Chondrocyte (in vitro differentiated cells): ENCODE measurements at places on chromosomes 7 and 10. TPM values are rescaled to one million over a fixed set of nuclear protein-coding genes. Genes with fewer than 3 reads are reported as not detected.

DNA sequence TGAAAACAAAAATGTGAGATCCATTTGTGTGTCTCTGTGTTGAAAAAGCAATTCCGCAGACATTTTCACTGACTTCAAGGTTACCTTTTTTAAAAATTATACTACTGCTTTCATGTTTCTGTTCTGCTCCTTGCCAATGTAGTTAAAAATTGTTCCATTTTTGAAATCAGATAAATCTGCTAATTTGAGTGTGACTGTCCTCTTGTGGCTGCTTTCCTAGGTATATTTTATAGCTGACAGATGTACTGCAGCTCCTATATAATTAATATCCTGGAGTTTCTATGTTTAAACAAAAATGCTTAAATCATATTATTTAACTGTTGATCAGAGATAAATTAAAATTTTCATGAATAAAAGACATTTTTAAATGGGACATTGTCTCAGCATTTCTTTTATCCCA is 177.6 kb upstream of the LRRTM3 start:
- H3K4me3 ChIP-seq = no peak overlapping the region
- H3K4me1 ChIP-seq = peaks cover 25% of the 10 kb centered on the region
- H3K27ac ChIP-seq = peak overlapping the region; percentile 89

GRCh38 chr10:98269435-98269912 is 1.5 kb upstream of the LOXL4 start:
- H3K4me1 ChIP-seq = peaks cover 42% of the 10 kb centered on the region
- H3K27me3 ChIP-seq = peaks cover 8% of the 10 kb centered on the region
- no peak for DNase-seq
- no peaks in the 10 kb centered on the region for H3K36me3 ChIP-seq
- no peak overlapping the region for H3K4me3 ChIP-seq
- H3K27ac ChIP-seq = peak overlapping the region; percentile 85

- H3K27me3 ChIP-seq = peaks cover 13% of the 10 kb centered on the region
- no peaks in the 10 kb centered on the region for H3K36me3 ChIP-seq
- H3K4me1 ChIP-seq = no peaks in the 10 kb centered on the region
Observed at GRCh38 chr7:12373580-12374263, 29.9 kb downstream of the VWDE start.

- DNase-seq = no peak
- no peak overlapping the region for H3K4me3 ChIP-seq
- peaks cover 4% of the 10 kb centered on the region for H3K4me1 ChIP-seq
- no peak overlapping the region for H3K27ac ChIP-seq
Observed at GRCh38 chr7:3280445-3280844, 20.6 kb upstream of the SDK1 start.

DNA sequence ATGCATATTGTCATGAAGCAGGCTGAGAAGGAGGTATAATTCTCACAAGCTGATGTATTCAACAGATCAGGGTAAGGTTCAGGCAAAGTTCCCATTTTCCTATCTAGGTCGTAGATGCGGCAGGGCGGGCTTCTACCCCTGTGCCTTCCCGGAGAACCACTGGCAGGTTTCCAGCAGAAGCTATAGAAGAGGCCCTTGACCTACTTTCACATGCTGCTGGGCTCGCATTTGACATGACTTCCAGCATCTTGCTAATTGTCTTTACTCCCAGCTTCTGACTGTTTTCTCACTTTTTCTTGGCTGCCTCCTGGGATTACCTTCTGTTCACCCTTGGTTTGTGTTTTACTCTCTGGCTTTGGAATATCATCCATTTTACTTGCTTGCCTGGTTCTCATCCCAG is 32.6 kb upstream of the ORC5 start:
- H3K4me3 ChIP-seq = no peak overlapping the region
- no peak for DNase-seq
- peaks cover 31% of the 10 kb centered on the region for H3K27me3 ChIP-seq
- H3K4me1 ChIP-seq = no peaks in the 10 kb centered on the region
- no peak overlapping the region for H3K27ac ChIP-seq

Gene UBN2
- total RNA-seq = 13.5 to 20.4 TPM (median 15.7 TPM) in 3 replicates

Gene AKR1C4
- not detected in 3 replicates for total RNA-seq

DNA sequence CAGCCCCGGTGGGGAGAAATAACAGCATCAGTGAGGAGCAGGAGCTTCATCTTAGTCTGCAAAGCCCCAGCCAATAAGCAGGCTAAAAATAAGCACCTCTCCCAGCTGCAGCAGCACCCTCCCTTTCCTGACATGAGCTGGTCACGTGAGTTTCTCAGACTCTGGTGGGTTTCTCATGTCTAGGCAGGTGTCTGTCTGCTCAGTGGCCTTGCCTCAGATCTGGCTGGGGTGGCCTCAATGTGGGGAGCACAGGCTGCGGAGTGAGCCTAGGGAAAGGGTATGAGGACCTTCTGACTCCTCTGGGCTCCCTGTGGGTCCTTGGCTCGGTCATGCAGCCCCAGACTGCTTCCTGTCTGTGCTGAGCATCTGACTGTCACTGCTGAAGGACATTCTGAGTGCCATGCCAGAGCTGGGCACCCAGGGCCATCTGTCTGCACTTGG is 81.6 kb upstream of the LRRC4 start:
- H3K27me3 ChIP-seq = peaks cover 4% of the 10 kb centered on the region
- H3K4me3 ChIP-seq = no peak overlapping the region
- peaks cover 17% of the 10 kb centered on the region for H3K4me1 ChIP-seq
- DNase-seq = no peak
- no peak overlapping the region for H3K27ac ChIP-seq

- no peak overlapping the region for H3K27ac ChIP-seq
- no peak for DNase-seq
- H3K4me3 ChIP-seq = no peak overlapping the region
- H3K36me3 ChIP-seq = no peaks in the 10 kb centered on the region
- H3K27me3 ChIP-seq = no peaks in the 10 kb centered on the region
Observed at GRCh38 chr7:106592282-106593027, 68.5 kb downstream of the CCDC71L start.

DNA sequence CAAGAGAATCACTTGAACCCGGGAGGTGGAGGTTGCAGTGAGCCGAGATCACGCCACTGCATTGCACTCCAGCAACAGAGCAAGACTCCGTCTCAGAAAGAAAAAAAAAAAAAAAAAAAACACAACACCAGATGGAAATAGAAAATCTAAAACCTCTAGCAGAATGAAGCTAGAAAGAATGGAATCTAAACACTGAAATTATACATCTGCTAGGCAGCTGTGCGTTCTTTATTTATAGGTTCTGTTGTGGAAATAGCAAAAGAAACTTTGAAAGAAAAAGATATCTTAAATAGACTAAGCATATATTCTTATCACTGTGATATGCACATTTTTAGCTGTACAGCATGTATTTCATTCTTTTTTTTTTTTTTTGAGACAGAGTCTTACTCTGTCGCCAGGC is 17.1 kb downstream of the BMPR1A start:
- H3K4me1 ChIP-seq = peaks cover 63% of the 10 kb centered on the region
- no peaks in the 10 kb centered on the region for H3K36me3 ChIP-seq
- H3K27ac ChIP-seq = no peak overlapping the region
- no peak overlapping the region for H3K4me3 ChIP-seq
- DNase-seq = no peak

Gene UNC5B
- total RNA-seq = 36.4 to 61.1 TPM (median 57.9 TPM) in 3 replicates

- H3K4me1 ChIP-seq = peaks cover 12% of the 10 kb centered on the region
- H3K27ac ChIP-seq = no peak overlapping the region
- DNase-seq = no peak
- H3K27me3 ChIP-seq = peaks cover 4% of the 10 kb centered on the region
- no peaks in the 10 kb centered on the region for H3K36me3 ChIP-seq
Observed at GRCh38 chr7:100510437-100511239, 26.9 kb downstream of the NYAP1 start.

Gene CLDN3
- total RNA-seq = 0.32 TPM in 1 of 3 replicates, not detected in the others

GRCh38 chr7:79495544-79496272 is 42.2 kb upstream of the MAGI2 start:
- H3K4me1 ChIP-seq = peaks cover 12% of the 10 kb centered on the region
- H3K27me3 ChIP-seq = no peaks in the 10 kb centered on the region
- no peaks in the 10 kb centered on the region for H3K36me3 ChIP-seq
- no peak overlapping the region for H3K4me3 ChIP-seq
- DNase-seq = no peak
- H3K27ac ChIP-seq = peak overlapping the region; percentile 81

Gene NODAL
- 0.49 TPM in 1 of 3 replicates, not detected in the others for total RNA-seq

GRCh38 chr7:143936087-143937009 is 1.3 kb downstream of the OR2F2 start:
- H3K4me1 ChIP-seq = peaks cover 37% of the 10 kb centered on the region
- H3K27ac ChIP-seq = peak overlapping the region; percentile 93
- peaks cover 7% of the 10 kb centered on the region for H3K36me3 ChIP-seq
- no peaks in the 10 kb centered on the region for H3K27me3 ChIP-seq
- peak overlapping the region; percentile 3 for H3K4me3 ChIP-seq

GRCh38 chr10:114540236-114540635 is 117.8 kb downstream of the ABLIM1 start:
- H3K27ac ChIP-seq = no peak overlapping the region
- no peak overlapping the region for H3K4me3 ChIP-seq
- peaks cover 2% of the 10 kb centered on the region for H3K36me3 ChIP-seq
- H3K4me1 ChIP-seq = peaks cover 21% of the 10 kb centered on the region

Gene HTRA1
- 1,260 to 1,504 TPM (median 1,485 TPM) in 3 replicates for total RNA-seq

GRCh38 chr10:4361581-4361980 is 464.4 kb upstream of the AKR1E2 start:
- no peak overlapping the region for H3K27ac ChIP-seq
- no peaks in the 10 kb centered on the region for H3K36me3 ChIP-seq
- H3K27me3 ChIP-seq = no peaks in the 10 kb centered on the region
- DNase-seq = no peak

Gene JAKMIP3
- total RNA-seq = 0.67 to 1.6 TPM (median 0.69 TPM) in 3 replicates

- H3K4me1 ChIP-seq = peaks cover 3% of the 10 kb centered on the region
- peaks cover 3% of the 10 kb centered on the region for H3K36me3 ChIP-seq
- H3K27me3 ChIP-seq = no peaks in the 10 kb centered on the region
- no peak for DNase-seq
- no peak overlapping the region for H3K27ac ChIP-seq
- no peak overlapping the region for H3K4me3 ChIP-seq
Observed at GRCh38 chr7:33601884-33602283, 303.5 kb upstream of the BMPER start.

GRCh38 chr10:24042884-24043283 is 166.1 kb upstream of the KIAA1217 start:
- H3K4me1 ChIP-seq = no peaks in the 10 kb centered on the region
- H3K27ac ChIP-seq = no peak overlapping the region
- DNase-seq = no peak
- H3K36me3 ChIP-seq = no peaks in the 10 kb centered on the region
- no peaks in the 10 kb centered on the region for H3K27me3 ChIP-seq

Gene CRYGN
- total RNA-seq = not detected in 3 replicates

Gene CUBN
- 0.89 to 1.0 TPM (median 0.92 TPM) in 3 replicates for total RNA-seq

GRCh38 chr10:52483587-52483986 is 169.5 kb downstream of the DKK1 start:
- no peaks in the 10 kb centered on the region for H3K27me3 ChIP-seq
- H3K4me3 ChIP-seq = no peak overlapping the region
- H3K36me3 ChIP-seq = no peaks in the 10 kb centered on the region
- H3K4me1 ChIP-seq = peaks cover 69% of the 10 kb centered on the region

GRCh38 chr7:129907122-129907736 is 45.5 kb downstream of the UBE2H start:
- peaks cover 20% of the 10 kb centered on the region for H3K36me3 ChIP-seq
- no peak overlapping the region for H3K4me3 ChIP-seq
- no peaks in the 10 kb centered on the region for H3K27me3 ChIP-seq
- peaks cover 45% of the 10 kb centered on the region for H3K4me1 ChIP-seq
- no peak for DNase-seq

- H3K27me3 ChIP-seq = no peaks in the 10 kb centered on the region
- H3K4me3 ChIP-seq = no peak overlapping the region
- no peak overlapping the region for H3K27ac ChIP-seq
- DNase-seq = no peak
- H3K36me3 ChIP-seq = peaks cover 2% of the 10 kb centered on the region
Observed at GRCh38 chr10:90977162-90977854, 56.4 kb upstream of the ANKRD1 start.

- no peak overlapping the region for H3K4me3 ChIP-seq
- H3K4me1 ChIP-seq = peaks cover 16% of the 10 kb centered on the region
- H3K27me3 ChIP-seq = no peaks in the 10 kb centered on the region
- no peaks in the 10 kb centered on the region for H3K36me3 ChIP-seq
- DNase-seq = no peak
- H3K27ac ChIP-seq = no peak overlapping the region
Observed at GRCh38 chr7:22845221-22845834, 22.7 kb upstream of the TOMM7 start.

Gene ARL5B
- total RNA-seq = 14.8 to 16.0 TPM (median 15.4 TPM) in 3 replicates

DNA sequence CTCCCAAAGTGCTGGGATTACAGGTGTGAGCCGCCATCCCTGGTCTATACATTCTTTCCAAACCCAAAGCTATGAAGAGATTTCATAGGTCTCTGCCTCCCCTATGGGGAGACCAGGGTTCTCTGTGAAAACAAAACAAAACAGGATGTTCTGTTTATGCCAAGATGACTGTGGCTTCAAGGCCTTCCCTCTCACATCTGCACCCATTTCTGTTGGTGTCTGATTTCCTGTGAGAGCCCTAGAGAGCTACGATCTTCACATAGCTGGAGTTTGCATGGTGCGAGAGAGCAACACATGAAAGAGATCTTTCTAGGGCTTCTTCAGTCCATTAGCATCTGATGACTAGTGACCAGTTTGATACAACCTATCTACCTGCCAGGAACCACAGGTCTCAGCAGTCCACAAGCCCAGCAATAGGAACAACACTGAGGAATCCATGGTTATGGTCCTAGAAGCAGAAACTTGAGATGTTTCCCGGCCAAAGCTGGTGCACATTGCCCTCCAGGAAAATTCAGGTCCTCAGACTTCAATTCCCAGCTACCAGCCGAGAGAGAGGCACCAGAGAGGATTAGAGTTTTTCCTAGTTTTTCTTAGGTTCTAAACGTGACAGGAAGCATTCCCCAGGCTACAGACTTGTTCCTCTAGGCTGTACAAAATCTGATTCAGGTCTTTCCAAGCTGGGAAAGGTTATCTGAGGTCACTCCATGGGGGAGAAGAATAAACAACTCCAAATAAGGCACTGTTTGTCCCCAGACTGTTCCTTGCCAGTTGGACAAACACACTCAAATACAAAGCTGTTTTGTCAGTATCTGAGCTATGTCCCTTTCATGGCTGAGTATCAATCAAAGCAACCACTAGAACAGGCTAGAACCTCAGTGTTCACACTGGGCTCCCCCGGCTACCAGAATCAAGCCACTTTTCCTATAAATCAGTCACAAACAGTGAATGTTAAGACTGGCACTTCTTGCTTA is 259.7 kb downstream of the CALN1 start:
- H3K4me1 ChIP-seq = no peaks in the 10 kb centered on the region
- DNase-seq = no peak
- no peak overlapping the region for H3K27ac ChIP-seq
- no peak overlapping the region for H3K4me3 ChIP-seq
- H3K36me3 ChIP-seq = no peaks in the 10 kb centered on the region

DNA sequence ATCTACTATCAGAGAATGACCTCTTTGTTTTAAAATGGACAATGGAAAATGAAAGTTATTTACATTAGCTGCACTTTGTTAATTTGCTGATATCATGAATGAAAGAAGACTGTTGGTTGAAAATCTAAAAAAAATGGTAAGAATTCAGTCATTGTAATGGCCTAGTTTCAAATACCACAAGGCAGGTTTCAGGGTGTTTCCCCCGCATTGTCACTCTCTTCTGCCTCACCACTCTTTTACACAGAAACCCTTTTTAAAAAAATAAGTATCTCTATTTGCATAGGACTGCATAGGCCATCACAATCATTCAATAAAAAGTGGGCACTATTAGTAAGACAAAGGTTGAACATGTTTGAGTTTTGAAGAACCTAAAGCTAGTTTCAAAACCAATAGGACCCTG is 737.1 kb downstream of the INHBA start:
- H3K36me3 ChIP-seq = no peaks in the 10 kb centered on the region
- DNase-seq = no peak
- no peak overlapping the region for H3K27ac ChIP-seq
- peaks cover 12% of the 10 kb centered on the region for H3K4me1 ChIP-seq
- H3K4me3 ChIP-seq = no peak overlapping the region
- H3K27me3 ChIP-seq = no peaks in the 10 kb centered on the region
